ENCODE measurements at places on chromosomes 3 and 15.

DNA sequence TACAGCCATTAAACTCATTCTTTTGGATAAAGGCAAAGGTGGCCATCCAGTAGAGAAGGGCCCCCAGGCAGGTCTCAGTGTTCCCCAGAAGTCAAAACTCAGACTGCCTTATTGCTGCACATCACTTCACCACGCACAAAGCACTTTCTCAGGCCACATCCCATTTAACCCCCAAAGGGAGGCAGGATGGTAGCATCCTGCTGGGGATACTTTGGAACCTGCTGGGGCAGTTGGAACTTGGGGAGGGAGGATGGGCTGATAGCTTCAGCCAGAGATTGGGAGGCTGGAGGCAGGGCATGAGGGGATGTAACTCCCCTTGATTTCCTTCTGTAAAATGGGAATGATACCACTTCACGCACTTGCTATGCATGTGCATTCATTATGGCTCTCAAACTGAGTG lies 5.0 kb downstream of the ITPKA start:
- no peak for DNase-seq

DNA sequence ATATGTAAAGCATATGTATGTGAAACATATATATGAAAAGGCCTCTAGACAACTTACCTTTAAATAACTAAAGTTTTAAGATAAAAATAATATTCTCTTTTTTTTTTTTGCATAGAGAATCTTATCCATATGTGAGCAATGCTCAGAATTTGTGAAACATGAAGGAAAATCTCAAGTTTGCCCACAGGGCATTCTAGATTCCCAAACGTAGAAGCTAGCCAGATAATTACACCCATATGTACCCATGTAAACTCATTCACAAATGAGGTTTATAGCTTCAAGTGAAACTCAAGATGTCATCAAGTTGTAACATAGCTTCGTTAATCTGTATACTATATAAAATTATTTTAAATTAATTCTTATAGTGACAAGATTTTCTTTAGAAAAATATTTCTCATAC lies 537.3 kb upstream of the NR2F2 start:
- no peak for DNase-seq

- no peak for DNase-seq
Observed at GRCh38 chr15:75192307-75192706, 9.4 kb upstream of the C15orf39 start.

DNA sequence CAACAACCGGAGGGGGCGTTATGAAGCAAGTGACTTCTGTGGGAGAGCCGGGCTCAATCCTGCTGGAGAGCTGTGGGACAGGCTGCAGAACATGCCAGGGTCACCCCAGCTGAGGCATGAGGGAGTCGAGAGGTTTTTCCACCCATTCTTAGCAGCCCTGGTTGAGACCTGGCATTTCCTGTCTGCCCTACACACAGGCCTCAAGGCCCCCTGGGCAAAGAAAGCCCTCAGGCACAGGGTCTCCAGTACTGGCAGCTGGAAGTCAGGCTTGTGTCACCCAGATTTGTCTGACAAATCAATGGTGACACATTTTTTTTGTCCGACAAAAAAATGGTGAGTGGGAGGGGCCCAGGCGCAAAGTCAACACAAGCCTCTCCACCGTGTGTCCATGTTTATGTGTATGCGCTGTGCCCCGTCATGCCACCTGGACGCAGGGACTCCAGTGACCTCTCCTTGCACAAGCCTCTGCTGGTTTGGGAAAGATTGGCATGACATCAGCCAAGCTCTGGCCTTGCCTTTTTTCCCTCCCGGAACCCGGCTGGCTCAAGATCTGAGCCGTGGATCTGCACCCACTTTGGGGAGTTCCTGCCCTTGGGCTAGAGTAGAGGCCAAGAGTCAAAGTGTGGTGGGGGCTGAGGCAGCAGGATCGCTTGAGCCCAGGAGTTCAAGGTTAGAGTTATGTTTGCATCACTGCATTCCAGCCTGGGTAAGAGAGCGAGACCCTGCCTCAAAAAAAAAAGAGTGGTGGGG lies 20.8 kb upstream of the ALAS1 start:
- no peak for DNase-seq
